NCI-H526 (cell line): ENCODE measurements at places on chromosomes 6 and 20.
A peak's percentile ranks its signal among the peaks of the same experiment; 100 is the strongest.

DNA sequence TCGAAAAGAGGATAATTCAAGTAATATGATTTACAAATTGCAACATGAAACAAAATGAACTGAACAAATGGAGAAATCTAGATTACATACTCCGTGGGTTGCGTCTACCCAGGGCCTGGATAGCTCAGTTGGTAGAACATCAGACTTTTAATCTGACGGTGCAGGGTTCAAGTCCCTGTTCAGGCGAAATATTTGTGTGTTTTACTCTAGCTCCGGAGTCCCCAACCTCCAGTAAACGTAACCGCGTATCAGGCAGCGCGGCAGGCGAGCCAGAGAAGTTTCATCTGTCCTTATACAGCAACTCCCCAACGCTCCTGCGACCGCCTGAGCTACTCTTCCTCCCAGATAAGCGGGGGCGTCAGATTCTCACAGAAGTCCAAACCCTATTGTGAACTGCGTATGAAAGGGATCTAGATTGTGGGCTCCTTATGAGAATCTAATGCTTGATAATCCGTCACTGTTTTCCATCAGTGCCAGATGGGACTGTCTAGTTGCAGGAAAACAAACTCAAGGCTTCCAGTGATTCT is 176.1 kb downstream of the TRIM27 start:
- peak; percentile 23 for DNase-seq

GRCh38 chr6:27135087-27135657 is 112.3 kb upstream of the PRSS16 start:
- DNase-seq = no peak

- no peak for DNase-seq
Measured at GRCh38 chr20:63164484-63165355, 51.2 kb downstream of the YTHDF1 start.

- no peak for DNase-seq
Measured at GRCh38 chr6:170156448-170157375, 134.2 kb downstream of the DLL1 start.
